ENCODE measurements at places on chromosomes 5 and 9. TPM values are rescaled to one million over a fixed set of nuclear protein-coding genes. Genes with fewer than 3 reads are reported as not detected.

GRCh38 chr5:149995385-149996204 is 4.9 kb downstream of the TIGD6 start:
- H3K27me3 ChIP-seq: no peaks in the 10 kb centered on the region
- peaks cover 9% of the 10 kb centered on the region for H3K4me1 ChIP-seq
- no peak overlapping the region for H3K4me3 ChIP-seq
- no peak overlapping the region for H3K27ac ChIP-seq
- H3K36me3 ChIP-seq: peaks cover 10% of the 10 kb centered on the region

- H3K27ac ChIP-seq: no peak overlapping the region
- DNase-seq: no peak
- no peaks in the 10 kb centered on the region for H3K27me3 ChIP-seq
- no peaks in the 10 kb centered on the region for H3K36me3 ChIP-seq
- H3K4me3 ChIP-seq: no peak overlapping the region
- H3K4me1 ChIP-seq: no peaks in the 10 kb centered on the region
Observed at GRCh38 chr5:110159202-110159601, 469.5 kb downstream of the MAN2A1 start.

- H3K36me3 ChIP-seq: no peaks in the 10 kb centered on the region
- H3K27me3 ChIP-seq: no peaks in the 10 kb centered on the region
- no peak overlapping the region for H3K27ac ChIP-seq
- DNase-seq: no peak
Observed at GRCh38 chr9:22052376-22052945, 43.4 kb upstream of the CDKN2B start.

- H3K27me3 ChIP-seq: no peaks in the 10 kb centered on the region
- H3K36me3 ChIP-seq: peaks cover 93% of the 10 kb centered on the region
- DNase-seq: no peak
- H3K27ac ChIP-seq: no peak overlapping the region
- no peak overlapping the region for H3K4me3 ChIP-seq
- no peaks in the 10 kb centered on the region for H3K4me1 ChIP-seq
Observed at GRCh38 chr9:135932656-135933055, 25.3 kb upstream of the CAMSAP1 start.

DNA sequence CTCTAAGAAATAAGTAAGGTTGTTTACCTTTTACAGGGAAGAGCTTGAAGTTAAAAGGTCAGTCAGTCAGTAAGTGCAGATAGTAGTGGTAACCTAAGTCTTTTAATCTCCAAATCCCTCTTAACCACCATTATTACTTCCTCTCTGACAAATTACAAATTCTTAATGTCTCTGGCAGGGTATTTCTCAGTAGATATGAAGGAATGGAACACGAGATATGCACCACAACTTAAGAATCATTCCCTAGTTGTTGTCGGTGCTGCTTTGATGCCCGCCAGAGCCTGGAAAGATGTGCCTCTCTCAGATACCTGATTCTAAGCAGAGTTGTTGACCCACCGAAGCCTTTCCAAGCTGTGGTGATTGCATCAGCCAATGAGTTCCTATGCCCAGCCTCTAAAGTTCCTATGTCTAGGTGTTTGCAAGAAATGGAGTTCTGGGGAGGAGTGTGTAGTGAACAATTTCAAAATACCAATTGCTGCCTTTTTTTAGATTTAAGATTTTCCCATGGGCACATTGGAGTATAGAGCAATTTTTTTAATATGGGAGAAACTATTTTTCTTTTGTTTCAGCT is 78.5 kb downstream of the CD180 start:
- no peak overlapping the region for H3K4me3 ChIP-seq
- peaks cover 12% of the 10 kb centered on the region for H3K36me3 ChIP-seq
- no peak for DNase-seq
- no peaks in the 10 kb centered on the region for H3K4me1 ChIP-seq

DNA sequence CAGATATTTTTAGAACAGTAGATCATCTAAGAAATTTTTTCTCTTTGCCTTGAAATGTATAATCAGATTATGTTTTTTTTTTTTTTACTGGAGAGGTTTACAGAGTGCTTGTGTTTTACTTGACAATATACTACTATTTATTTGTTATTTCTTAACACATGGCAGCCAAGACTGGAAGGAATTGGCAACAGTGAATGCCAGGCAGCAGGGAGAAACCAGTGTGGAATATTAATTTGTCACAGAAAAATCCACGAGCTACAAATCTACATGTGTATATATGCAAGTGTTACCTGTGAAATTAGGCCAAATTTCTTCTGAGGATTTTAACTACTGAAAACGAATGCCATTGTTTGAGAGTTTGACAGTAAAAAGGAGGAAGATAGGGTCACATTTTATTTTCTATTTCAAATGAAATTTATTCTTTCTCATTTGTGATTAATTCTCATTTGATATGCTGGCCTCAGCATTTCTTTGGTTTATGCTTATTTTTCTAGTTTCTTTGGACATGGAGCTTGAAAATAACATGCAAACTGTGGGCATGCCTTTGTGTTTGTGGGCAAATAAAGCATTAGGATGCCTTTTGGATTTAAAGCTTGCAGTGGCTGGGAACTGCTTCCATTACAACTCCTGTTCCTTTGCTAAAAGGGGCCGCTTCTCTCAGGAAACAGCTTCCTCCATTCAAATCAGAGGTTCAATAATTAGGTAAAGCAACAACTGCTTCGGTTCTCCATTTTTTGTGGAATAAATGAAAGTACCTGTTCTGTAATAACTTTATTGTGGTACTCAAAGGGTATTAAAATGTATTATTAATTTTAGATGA is 39.0 kb upstream of the ZFYVE16 start:
- H3K27ac ChIP-seq: no peak overlapping the region
- no peaks in the 10 kb centered on the region for H3K4me1 ChIP-seq
- DNase-seq: no peak
- no peaks in the 10 kb centered on the region for H3K27me3 ChIP-seq
- H3K36me3 ChIP-seq: no peaks in the 10 kb centered on the region

- no peak for DNase-seq
- no peaks in the 10 kb centered on the region for H3K4me1 ChIP-seq
Observed at GRCh38 chr5:18797222-18797621, 1163.0 kb downstream of the TAF11L14 start.

DNA sequence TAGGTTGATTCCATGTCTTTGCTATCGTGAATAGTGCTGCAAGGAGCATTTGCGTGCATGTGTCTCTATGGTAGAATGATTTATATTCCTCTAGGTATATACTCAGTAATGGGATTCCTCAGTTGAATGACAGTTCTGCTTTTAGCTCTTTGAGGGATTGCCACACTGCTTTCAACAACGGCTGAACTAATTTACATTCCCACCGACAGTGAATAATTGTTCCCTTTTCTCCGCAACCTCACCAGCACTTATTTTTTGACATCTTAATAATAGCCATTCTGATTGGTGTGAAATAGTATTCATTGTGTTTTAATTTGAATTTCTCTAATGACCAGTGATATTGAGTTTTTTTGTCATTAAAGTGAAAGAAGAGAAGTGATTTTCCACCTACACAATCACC is 18.5 kb downstream of the IFNA5 start:
- peaks cover 3% of the 10 kb centered on the region for H3K27me3 ChIP-seq
- H3K36me3 ChIP-seq: no peaks in the 10 kb centered on the region
- no peak overlapping the region for H3K4me3 ChIP-seq
- H3K4me1 ChIP-seq: no peaks in the 10 kb centered on the region
- DNase-seq: no peak

DNA sequence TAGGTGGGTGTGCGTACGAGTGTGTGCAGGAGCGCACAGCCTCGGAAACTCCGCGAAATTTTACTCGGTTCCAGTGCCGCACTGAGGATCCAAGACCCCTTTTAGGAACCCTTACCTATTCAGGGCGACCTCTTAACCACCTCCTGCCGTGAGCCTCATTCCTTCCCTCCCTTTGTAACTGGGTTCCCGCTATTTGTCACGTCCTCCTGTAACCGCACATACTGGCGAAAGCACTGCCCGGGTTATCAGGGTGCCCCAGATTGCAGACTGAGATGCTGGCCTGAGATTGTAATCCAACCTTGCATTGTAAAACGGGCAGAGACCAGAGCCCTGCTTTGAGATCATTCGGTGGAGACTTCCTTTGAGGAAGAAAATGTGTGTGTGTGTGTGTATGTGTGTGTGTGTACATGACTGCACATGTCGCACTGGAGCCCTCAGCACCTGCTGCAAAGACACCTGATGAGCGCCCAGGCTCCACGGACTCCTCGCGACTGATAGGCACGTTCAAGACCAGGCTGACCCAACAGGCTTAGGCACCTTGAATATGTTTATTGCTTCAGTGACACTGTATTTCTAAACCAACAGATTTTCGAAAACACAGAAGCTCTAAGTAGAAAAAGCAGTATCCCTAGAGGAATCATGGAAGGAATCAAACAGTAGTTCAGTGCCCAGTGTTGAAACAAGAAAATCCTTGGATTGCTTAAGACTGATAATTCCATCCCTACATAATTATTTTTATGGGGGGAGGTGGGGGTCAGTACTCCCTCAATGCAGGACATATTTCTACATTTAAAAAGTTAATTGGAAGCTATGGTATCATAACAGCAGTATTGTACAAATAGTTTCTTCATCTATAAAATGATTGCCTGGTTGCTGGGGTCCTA is 86.5 kb upstream of the TNFAIP8 start:
- no peaks in the 10 kb centered on the region for H3K27me3 ChIP-seq
- H3K27ac ChIP-seq: peak overlapping the region; percentile 94
- DNase-seq: peak; percentile 88

DNA sequence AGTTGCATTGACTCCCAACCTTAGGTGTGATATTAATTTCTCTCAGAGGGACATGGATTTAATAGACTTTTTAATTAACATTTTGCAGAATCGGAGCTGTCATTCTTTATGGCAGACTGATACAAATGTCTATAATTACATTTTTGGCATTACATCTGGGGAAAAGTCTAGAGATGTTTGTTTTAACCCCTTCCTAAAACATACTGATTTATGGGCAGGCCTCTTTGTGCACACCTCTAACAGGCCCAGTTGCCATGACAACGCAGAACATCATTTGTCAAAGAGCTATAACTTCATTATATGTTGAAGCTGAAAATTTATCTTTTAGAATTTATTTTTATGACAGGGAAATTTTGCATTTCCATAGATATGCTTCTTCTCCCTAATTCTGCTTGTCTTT is 158.5 kb downstream of the NTRK2 start:
- H3K27me3 ChIP-seq: no peaks in the 10 kb centered on the region
- H3K4me3 ChIP-seq: no peak overlapping the region
- H3K27ac ChIP-seq: no peak overlapping the region

GRCh38 chr9:20568400-20568799 is 53.9 kb downstream of the MLLT3 start:
- H3K27ac ChIP-seq: no peak overlapping the region
- H3K27me3 ChIP-seq: no peaks in the 10 kb centered on the region
- peaks cover 17% of the 10 kb centered on the region for H3K4me1 ChIP-seq
- H3K36me3 ChIP-seq: no peaks in the 10 kb centered on the region
- no peak overlapping the region for H3K4me3 ChIP-seq

GRCh38 chr5:60457233-60457632 is 242.7 kb downstream of the DEPDC1B start:
- no peaks in the 10 kb centered on the region for H3K4me1 ChIP-seq
- H3K27me3 ChIP-seq: no peaks in the 10 kb centered on the region
- no peak overlapping the region for H3K27ac ChIP-seq
- DNase-seq: no peak

- peaks cover 82% of the 10 kb centered on the region for H3K4me1 ChIP-seq
- H3K27me3 ChIP-seq: no peaks in the 10 kb centered on the region
- no peak for DNase-seq
- no peak overlapping the region for H3K27ac ChIP-seq
Observed at GRCh38 chr5:32168460-32169033, 5.6 kb downstream of the GOLPH3 start.

GRCh38 chr5:126000507-126000906 is 422.7 kb upstream of the GRAMD2B start:
- no peaks in the 10 kb centered on the region for H3K36me3 ChIP-seq
- no peaks in the 10 kb centered on the region for H3K27me3 ChIP-seq
- no peak for DNase-seq

- H3K36me3 ChIP-seq: no peaks in the 10 kb centered on the region
- H3K27me3 ChIP-seq: no peaks in the 10 kb centered on the region
- H3K4me1 ChIP-seq: no peaks in the 10 kb centered on the region
- H3K27ac ChIP-seq: peak overlapping the region; percentile 64
- no peak overlapping the region for H3K4me3 ChIP-seq
Observed at GRCh38 chr5:963673-964531, 44.7 kb upstream of the NKD2 start.

DNA sequence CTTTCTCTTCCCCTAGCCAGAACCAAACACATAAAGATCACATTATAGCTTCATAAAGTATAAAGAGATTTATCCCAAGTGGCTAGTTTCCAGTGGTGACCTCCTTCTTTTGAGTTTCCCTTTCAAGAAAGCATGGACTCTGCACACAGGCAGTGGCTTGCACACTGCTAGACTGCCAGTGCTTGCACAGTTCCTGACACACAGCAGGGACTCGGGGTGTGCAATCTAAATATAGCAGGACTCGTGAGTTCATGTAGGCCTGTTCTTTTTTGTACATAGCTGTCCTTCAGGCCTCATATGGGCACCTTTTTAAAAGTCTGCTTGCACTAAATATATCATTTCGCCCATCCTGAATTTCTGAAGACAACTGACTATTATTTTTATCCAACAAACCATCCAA is 308.6 kb downstream of the FBXL7 start:
- H3K27ac ChIP-seq: no peak overlapping the region
- H3K4me1 ChIP-seq: no peaks in the 10 kb centered on the region
- H3K4me3 ChIP-seq: no peak overlapping the region
- DNase-seq: no peak

DNA sequence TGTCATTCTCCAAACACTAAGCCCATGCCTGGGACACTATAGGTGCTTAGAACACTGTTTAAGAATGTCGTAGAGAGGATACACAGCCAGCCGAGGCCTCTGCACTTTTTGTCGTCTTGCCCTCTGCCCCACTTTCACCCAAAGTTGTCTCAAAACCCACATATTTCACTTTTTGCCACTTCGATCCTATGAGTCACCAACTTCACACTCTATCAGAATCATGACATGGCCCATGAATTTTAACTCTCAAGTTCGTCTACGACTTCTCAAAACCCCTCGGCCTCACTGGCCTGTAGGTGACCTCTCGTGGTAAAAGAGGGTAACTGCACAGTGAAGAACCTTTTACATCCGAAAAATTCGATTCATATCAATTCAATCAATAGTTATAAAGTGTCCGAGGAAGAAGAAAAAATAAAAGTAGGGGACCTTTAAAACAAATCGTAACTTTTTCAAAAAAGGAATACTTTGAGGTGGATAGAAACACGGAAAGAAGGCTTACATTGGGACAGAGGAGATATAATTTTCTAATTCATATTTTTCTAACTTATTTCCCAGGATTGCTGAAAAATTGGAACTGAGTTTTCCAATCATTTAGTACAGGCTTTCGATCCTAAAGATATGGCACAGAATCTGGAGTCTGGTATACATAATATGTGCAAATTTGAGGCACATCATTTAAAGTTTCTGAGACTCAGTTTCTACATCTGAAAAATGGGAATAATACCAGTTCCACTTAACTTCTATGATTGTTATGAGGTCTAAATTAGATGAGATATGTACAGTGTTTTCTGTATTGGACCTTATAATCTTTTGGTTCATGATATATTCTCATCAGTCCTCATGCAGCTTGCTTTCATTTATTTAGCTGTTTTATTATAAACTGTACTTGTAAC is 122.6 kb downstream of the APBA1 start:
- no peak for DNase-seq
- H3K27me3 ChIP-seq: no peaks in the 10 kb centered on the region
- no peak overlapping the region for H3K27ac ChIP-seq
- H3K4me3 ChIP-seq: no peak overlapping the region
- H3K36me3 ChIP-seq: no peaks in the 10 kb centered on the region

- H3K27ac ChIP-seq: no peak overlapping the region
- no peaks in the 10 kb centered on the region for H3K27me3 ChIP-seq
Observed at GRCh38 chr5:10736354-10736753, 24.7 kb downstream of the DAP start.

The PTPRD gene
- polyA plus RNA-seq: 0.09 TPM

The BASP1 gene
- polyA plus RNA-seq: 64.9 TPM

The IFNE gene
- polyA plus RNA-seq: 0.12 TPM

The TYRP1 gene
- polyA plus RNA-seq: not detected

The NLN gene
- polyA plus RNA-seq: 3.6 TPM

The FGF1 gene
- 0.32 TPM for polyA plus RNA-seq

The FOXD4L4 gene
- 0.02 TPM for polyA plus RNA-seq
